ENCODE measurements at places on chromosomes 11 and 22. TPM values are rescaled to one million over a fixed set of nuclear protein-coding genes. Genes with fewer than 3 reads are reported as not detected.
A peak's percentile ranks its signal among the peaks of the same experiment; 100 is the strongest.

DNA sequence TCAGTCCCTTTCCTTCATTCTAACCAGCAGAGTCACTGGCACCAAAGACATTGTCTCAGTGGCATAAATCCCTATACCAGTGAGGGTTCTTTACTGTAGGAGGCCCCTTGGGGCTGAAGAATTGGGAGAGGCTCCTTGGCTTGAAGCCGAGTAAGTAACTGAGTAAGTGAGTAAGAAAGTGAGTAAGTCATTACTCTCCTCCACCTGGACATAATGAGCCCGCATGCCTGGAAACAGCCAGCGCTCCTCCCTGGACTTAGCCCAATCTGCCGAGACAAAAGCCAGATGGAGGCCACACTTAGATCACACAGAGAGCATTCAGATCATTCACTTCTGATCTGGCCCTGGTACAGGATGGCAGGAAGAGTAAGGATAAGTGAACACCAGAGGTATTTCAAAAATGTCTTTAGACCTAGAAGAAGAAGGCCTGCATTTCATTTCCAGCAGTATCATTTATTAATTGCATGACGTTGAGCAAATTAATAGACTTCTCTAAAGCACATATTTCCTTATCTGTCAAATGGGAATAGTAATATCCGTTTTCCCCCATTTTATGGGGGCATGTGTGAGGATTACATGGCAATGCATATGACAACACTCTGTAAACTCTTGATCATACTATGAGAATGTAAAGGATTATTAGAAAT lies 8.2 kb upstream of the MICAL3 start:
- no peaks in the 10 kb centered on the region for H3K36me3 ChIP-seq
- no peaks in the 10 kb centered on the region for H3K4me1 ChIP-seq
- H3K4me3 ChIP-seq, result no peak overlapping the region

DNA sequence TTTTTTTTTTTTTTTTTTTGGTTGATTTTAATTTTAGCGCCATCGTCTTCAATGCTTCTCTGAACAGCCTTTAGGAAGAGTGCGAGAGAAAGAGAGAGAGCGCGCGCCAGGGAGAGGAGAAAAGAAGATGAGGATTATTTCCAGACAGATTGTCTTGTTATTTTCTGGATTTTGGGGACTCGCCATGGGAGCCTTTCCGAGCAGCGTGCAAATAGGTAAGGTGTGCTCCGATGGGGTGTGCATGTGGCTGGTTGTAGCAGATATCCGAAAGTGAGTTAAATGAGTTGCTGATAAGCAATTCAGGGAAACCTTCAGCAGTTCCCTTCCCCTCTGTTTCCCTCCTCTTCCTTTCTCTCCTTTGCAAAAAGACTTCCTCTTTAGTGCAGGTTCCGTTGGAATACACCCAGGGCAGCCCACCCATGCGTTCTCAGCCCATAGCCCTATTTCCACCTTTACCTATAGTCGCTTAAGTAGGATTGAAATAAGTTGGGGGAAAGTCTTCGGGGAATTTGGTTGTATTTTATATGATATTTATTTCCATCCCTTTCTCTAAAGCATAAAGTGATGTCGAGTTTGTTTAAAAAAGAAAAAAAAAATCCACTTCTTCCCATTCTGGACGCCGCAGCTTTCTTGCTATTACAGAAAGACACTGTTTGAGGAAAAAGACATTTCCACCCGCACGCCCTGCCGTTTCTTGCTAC lies 1.1 kb downstream of the GRIA4 start:
- H3K27me3 ChIP-seq, result no peaks in the 10 kb centered on the region
- no peaks in the 10 kb centered on the region for H3K4me1 ChIP-seq
- H3K36me3 ChIP-seq, result no peaks in the 10 kb centered on the region

DNA sequence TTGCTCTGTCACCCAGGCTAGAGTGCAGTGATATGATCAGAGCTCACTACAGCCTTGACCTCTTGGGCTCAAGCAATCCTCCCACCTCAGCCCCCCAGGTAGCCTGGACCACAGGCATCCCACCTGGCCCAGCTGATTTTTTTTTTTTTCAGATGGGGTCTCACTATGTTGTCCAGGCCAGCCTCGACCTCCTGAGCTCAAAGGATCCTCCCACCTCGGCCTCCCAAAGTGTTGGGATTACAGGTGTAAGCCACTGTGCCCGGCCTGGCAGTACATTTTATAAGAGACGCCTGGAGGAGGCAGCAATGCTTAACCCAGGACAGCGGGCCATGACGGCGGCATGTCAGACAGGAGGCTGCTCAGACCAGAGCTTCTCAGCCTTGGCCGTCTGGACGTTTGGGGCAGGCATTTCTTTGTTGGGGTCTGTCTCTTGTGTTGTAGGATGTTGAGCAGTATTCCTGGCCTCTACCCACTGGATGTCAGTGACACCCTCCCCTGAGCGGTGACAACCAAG lies 4.3 kb downstream of the LGALS2 start:
- no peaks in the 10 kb centered on the region for H3K27me3 ChIP-seq
- H3K27ac ChIP-seq, result no peak overlapping the region
- no peak for DNase-seq
- H3K36me3 ChIP-seq, result no peaks in the 10 kb centered on the region

- H3K36me3 ChIP-seq, result no peaks in the 10 kb centered on the region
- H3K27ac ChIP-seq, result peak overlapping the region; percentile 89
- peak overlapping the region; percentile 87 for H3K4me3 ChIP-seq
- H3K27me3 ChIP-seq, result no peaks in the 10 kb centered on the region
- peaks cover 3% of the 10 kb centered on the region for H3K4me1 ChIP-seq
- peak; percentile 64 for DNase-seq
Measured at GRCh38 chr11:45181193-45181888, 34.9 kb downstream of the PRDM11 start.

DNA sequence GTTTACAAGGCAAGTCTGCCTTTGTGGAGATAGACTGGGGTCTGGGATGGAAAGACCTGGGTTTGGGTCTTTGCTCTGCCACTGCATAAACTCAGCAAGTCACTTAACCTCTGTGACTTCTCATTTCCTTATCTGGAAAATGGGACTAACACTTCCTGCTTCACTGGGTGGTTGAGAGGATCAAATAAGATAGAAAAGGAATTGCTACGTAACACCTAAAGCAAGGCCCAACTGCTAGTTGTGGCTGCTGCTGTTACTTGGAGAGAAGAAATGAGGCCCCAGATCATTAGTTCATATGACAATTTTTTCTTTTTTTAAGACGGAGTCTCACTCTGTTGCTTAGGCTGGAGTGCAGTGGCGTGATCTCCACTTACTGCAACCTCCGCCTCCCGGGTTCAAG lies 5.9 kb downstream of the PTPRJ start:
- no peaks in the 10 kb centered on the region for H3K4me1 ChIP-seq
- no peak overlapping the region for H3K27ac ChIP-seq
- no peak for DNase-seq

DNA sequence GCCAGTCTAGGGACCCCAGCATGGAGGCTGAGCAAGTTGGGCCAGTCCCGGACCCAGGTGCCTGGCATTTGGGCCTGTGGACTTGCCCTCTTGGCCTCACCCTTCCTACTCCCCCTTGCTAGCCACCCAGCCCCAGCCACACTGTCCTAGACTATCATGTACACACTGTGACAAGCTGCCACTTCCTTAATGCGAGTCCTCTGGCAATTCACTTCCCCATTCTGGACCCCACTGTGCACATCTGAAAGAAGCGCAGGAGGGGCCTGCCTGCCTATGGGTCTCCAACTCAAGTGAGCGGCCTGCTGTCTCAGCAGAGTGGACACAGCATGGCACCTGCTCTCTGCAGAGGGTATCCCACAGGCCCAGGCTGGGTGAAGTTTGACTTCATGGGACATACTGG lies 68.5 kb upstream of the LMO1 start:
- H3K4me1 ChIP-seq, result no peaks in the 10 kb centered on the region
- DNase-seq, result no peak
- no peak overlapping the region for H3K4me3 ChIP-seq
- H3K27me3 ChIP-seq, result no peaks in the 10 kb centered on the region
- H3K27ac ChIP-seq, result no peak overlapping the region

DNA sequence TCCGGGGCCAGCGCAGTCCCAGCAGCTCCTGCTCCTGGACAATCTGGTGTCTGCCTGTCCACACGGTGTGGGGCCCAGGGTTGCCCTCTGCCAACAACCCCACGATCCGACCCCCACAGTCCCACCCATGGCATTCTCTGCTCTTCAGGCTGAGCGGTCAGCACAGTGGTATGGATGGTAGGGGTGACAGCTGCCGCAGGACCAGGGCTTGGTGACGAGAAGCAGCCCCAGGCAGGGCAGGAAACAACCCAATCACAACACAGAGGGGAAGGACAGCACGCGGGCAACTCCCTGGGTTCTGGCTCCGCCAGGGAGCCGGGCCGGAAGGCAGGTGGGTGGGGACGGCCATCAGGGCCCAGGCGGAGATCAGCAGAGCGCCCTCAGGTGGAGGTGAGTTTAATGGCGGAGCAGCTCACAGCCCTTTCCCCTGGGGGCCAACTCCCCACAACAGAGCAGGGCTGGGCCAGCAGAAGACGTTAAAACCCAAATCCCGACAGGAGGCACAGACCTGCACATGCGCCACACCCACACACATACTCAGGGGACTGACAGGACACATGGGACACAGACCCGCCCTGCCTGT lies 5.3 kb upstream of the CHADL start:
- H3K36me3 ChIP-seq, result no peaks in the 10 kb centered on the region
- DNase-seq, result no peak
- H3K27me3 ChIP-seq, result no peaks in the 10 kb centered on the region
- H3K4me1 ChIP-seq, result no peaks in the 10 kb centered on the region

DNA sequence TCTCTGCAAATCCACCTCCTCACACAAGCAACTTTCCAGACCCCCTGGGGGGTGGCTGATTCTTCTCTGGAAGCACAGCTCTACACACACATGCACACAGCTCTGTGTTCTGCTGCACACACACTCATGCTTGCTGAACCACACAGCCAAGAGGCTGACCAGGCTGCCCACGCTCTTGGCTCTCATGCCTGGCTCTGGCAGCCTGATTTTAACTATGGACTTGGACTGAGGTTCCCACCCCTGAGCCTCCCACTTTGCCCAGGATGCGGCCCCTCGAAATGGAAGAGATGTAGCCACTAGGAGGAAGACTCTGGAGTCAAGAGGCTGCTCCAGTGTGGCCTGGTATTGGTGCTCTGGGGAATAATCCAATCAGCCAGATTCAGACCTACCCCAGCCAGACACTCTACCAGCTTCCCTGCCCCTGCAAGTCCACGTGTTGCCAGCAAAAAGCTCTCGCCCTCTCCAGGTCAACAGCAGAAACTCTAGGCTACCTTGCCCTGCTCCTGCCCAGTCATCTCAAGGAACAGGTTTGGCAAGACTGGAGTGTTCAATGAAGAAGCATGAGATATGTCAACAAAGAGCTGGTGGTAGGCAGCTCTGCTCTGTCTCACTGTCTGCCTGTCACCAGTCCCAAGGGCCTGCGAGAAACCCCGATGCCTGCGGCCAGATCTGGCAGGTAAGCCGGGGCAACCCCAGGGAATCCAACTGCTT lies 8.8 kb upstream of the CASTOR1 start:
- no peaks in the 10 kb centered on the region for H3K27me3 ChIP-seq
- H3K4me1 ChIP-seq, result no peaks in the 10 kb centered on the region
- no peak overlapping the region for H3K4me3 ChIP-seq

SPTBN2 gene
- total RNA-seq, result 1.7 TPM

OR52N4 gene
- 0.87 TPM for total RNA-seq

NXPE1 gene
- total RNA-seq, result not detected

MAPK8IP1 gene
- total RNA-seq, result 6.5 TPM

P2RX6 gene
- 0.72 TPM for total RNA-seq

All from aorta (tissue), 5 donors.